ENCODE measurements at places on chromosomes 3 and 15.

GRCh38 chr15:95970326-95970725 is 360.2 kb upstream of the NR2F2 start:
- no peak for DNase-seq

GRCh38 chr15:78204351-78205309 is 29.7 kb downstream of the ACSBG1 start:
- peak; percentile 39 for DNase-seq

GRCh38 chr3:106268696-106269095 is 399.9 kb upstream of the CBLB start:
- DNase-seq: no peak

DNA sequence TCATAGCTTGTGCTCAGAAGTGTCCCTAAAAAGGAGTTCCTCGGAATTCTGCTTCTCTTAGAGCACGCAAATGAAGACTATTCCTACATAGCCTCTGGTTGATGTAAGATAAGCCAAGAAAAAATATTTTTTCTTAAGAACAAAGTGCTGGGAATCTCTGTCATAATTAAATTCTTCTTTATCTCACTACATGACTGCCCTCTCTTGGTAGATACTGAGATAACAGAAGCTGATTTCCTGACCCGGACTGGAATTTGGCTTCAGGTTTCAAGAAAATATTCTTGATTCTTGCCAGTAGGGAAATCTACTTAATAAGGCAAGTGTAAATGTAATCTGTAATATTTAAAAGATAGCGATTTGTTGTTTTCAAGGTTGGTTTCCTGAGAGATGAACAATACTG is 31.3 kb upstream of the SETMAR start:
- DNase-seq: no peak

DNA sequence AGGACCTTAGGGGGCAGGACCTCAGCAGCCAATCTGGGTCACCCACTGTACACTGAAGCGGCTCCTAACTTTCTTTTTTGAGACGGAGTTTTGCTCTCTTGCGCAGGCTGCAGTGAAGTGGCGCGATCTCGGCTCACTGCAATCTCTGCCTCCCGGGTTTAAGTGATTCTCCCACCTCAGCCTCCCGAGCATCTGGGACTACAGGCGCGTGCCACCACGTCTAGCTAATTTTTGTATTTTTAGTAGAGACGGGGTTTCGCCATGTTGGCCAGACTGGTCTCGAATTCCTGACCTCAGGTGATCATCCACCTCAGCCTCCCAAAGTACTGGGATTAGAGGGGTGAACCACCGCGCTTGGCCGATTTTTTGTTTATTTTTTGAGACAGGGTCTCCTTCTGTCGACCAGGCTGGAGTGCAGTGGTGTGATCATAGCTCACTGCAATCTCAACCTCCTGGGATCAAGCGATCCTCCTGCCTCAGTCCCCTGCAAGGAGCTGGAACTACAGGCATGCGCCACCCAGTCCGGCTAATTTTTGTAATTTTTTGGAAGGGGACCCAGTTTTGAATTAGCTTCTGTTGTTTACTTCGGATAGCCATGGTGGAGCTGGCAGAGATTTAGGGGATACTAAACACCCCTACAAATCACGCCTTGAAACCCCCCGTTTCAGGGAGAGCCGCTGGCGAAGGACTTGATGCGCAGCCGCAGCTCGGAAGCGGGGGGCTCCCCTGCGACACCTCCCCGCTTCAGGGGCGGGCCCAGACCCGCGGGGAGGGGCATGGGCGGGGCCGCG is 1.5 kb upstream of the CLK3 start:
- peak; percentile 90 for DNase-seq

GRCh38 chr15:77851086-77851485 is 218.4 kb upstream of the LINGO1 start:
- DNase-seq: no peak
